ENCODE measurements at places on chromosomes 4 and X. TPM values are rescaled to one million over a fixed set of nuclear protein-coding genes. Genes with fewer than 3 reads are reported as not detected.

The NAT8L gene
- 20.0 TPM for total RNA-seq

The KLKB1 gene
- 10.1 TPM for total RNA-seq

The TREX2 gene
- total RNA-seq = 1.0 TPM

GRCh38 chr4:128686032-128686465, 123.5 kb upstream of the JADE1 start:
- DNase-seq = no peak

DNA sequence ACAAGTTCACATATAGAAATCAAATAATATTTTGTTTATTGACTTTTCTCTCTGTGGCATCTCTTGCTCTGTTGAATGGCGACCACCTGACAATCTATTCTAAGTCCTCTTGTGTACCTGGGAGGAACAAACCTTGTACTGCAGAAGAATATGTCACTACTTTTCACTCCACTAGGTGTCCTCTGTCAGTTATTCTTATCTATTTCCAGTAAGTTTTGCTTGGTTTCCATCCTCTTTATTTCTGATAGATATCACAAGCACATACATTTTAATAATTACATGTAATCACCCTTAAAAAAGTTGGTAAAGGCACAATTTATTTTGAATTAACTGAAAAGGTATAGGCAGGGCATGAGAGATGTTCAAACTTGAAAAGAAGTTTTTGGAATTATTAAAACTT, 238.4 kb downstream of the SNCA start:
- DNase-seq = no peak

- no peak for DNase-seq
Observed at GRCh38 chr4:39029752-39030694, 2.2 kb downstream of the TMEM156 start.

Data from WTC11 (cell line).